ENCODE measurements at places on chromosomes 16 and 17. TPM values are rescaled to one million over a fixed set of nuclear protein-coding genes. Genes with fewer than 3 reads are reported as not detected.

Gene CCL23
- polyA plus RNA-seq, result 0.48 TPM

Gene ATP2A1
- polyA plus RNA-seq, result 7.0 TPM

Gene PLXDC1
- polyA plus RNA-seq, result 5.9 TPM

Gene CCL17
- not detected for polyA plus RNA-seq

Gene FBXL20
- 16.8 TPM for polyA plus RNA-seq

Gene TAT
- 0.17 TPM for polyA plus RNA-seq

Measured in left kidney (tissue), 8 donors.